ENCODE measurements at places on chromosomes 6 and 20.

GRCh38 chr6:14673201-14673600 is 555.6 kb downstream of the CD83 start:
- no peak for DNase-seq

DNA sequence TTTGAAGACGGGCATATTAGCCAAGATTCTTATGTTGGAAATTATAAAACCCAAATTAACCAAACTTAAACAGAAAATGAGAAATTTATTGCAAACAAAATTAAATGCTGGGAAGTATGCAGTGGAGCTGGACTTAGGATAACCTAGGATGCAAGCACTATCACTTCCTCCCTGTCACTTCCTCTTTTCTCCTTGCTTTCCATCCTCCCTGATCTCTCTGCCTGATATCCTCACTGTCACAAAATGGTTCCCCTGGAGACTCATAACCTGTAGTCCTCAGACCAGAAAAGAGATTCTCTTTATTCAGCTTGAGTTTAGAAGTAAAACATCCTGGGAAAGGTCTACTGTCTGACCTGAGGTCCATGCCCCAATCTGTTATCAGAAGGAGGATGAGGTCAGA is 7.4 kb upstream of the KLHL32 start:
- DNase-seq, result no peak

DNA sequence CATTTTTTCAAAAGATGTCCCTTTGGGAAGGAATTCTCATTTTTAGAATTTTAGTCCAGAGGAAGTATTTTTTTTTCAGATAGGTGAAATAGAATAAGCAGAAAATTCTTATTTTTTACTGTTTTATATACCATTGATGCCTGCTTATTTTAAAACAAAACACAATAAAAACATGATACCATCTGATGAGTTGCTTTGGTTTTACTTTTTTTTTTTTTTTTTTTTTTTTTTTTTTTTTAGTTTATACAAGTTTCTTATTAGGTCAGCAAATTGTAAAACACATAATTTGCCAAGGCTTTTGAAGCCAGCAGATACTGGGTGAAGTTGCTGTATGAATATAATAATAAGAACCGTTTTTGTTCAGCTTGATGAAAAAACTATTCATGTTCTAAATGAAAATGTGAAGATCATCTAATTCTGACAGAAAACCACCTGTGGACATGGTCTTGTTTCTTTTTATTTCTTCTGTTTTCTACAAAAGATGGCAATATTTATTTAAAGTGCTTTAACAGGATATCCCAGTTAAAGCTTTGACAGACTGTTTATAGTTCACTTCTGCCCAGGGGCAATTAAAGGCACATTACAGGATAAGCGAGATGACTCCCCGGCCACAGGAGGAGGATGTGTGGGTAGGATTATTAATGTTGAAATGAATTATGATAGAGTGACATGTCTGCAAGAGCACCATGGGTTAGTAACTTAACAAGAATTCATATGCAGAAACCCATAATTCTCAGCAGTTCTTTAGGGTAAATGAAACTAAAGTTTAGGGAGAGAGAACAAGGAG is 31.1 kb downstream of the MYB start:
- DNase-seq, result no peak

DNA sequence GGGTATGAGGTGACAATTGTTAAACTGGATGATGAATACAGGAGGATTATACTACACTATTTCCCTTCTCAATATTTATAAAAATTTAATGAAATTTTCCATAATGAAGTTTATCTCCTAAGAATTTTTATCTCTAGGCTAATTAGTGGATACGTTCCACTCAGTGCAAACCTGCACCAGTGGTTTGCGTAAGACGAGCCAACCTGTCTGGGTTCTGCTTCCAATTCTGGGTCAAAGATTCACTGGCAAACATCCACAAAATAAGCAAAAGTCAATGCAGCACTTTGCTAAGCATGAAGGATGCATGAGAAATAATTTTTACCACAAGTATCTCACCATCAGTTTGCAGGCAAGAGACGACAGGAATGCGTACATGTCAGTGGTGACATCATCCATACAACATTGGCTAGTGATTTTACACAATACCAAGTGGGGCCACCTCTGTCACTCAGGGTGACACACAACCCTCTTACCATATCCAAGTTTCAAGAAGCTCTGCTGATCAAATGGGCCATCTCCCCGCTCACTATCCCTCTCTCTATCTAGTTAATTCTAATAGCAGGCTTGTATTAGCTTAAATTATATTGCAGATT is 51.7 kb downstream of the FAM50B start:
- DNase-seq, result no peak

DNA sequence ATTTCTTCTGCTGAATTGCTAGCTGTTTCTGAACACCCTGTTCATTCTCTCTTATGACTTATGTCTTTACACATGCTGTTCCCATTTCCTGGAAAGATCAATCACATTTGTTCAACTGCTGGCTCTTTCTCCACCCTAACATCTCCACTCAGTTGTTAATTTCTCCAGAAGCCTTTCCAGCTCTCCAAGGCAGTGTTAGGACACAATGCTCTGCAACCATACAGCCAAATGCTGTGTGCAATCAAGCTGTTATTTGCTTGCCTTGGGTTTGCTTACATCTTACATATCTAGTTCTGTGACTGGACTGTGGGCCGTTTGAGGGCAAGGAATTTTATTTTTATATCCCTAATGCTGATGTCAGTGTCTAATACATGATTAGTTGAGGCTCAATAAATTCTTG is 24.2 kb upstream of the CITED2 start:
- DNase-seq, result no peak

- DNase-seq, result no peak
Observed at GRCh38 chr20:10430000-10430466, 4.0 kb downstream of the MKKS start.

GRCh38 chr6:45196121-45196520 is 132.0 kb upstream of the RUNX2 start:
- no peak for DNase-seq

- no peak for DNase-seq
Observed at GRCh38 chr6:101490857-101491256, 97.3 kb downstream of the GRIK2 start.

- peak; percentile 4 for DNase-seq
Observed at GRCh38 chr6:21003780-21004541, 469.7 kb downstream of the CDKAL1 start.

DNA sequence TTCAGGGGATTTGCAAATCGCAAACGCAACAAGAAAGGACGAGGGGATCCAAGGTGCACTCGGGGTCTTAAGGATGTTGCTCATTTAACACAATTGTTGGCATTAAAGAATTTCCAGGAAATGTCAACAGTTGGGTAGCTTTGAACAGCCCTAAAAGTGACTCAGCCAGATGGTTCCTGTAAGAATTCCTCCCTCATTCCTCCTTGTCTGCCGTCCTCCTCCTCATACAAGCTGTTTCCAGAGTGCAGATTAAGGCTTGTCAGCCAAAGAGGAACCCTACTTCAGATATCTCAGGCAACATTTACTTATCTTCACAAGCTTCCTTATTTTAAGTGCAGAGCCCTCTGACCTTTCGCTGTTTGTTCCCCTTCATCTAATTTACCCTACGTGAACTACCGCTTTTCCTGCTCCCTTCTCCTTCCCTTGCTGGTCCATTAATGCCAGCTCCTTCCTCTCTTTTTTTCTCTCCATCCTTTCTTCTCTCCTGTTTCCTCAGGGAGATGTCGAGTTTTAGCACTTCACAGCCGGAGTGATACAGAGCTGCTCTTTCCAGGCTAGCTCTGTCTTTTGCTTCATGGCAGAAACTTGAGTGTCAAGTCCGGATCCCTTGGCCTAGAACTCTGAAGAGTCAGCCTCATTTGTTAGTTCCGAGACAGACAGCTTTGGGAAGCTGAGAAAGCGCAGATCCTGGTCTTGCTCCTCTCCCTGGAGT is 26.1 kb upstream of the TBC1D7 start:
- DNase-seq, result peak; percentile 18

DNA sequence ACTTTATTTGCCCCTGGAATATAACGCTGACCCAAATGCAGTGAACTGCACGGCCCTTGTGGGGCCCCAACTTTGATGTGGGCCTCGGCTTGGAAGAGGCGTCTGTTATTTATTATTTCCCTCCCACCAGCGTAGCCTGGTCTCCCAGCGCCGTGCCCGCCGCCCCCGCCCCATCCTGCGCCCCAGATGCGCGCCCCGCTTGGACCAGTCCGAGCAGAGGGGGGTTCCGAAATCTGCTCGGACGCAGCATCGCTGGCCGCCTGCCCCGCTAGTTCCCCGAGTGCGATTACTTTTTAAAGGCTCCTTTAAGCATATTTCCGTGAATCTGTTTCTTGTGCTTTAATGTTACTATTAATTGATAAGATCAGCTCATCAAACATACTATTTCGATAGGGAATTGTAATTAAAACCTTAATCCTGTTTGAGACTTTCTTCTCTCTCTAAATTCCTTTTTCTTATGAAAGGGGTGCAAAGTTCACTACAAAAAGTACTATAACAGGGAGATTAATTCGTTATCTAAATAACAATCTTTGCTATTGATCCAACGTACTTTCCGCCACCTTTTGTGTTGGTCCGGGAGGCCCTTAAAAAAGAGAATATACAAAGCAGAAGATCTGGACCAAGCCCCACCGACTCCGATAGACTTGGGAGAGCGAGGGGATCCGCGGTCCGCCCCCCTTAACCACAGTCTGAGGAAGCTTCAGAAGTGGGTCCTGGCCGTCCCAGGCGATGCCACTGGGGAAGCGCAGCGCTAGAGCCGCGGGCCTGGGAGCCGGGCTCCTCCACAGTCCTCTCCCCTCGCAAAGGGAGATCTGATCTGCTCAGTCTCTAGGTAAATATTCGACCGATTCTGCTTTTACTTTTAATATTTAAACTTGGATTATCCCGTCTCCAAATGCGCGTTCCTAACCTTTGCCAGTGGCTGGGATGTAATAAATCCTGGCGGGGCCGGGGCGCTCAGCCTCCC is 10.2 kb downstream of the POU3F2 start:
- DNase-seq, result no peak

GRCh38 chr20:21936261-21936660 is 230.8 kb downstream of the PAX1 start:
- DNase-seq, result no peak

DNA sequence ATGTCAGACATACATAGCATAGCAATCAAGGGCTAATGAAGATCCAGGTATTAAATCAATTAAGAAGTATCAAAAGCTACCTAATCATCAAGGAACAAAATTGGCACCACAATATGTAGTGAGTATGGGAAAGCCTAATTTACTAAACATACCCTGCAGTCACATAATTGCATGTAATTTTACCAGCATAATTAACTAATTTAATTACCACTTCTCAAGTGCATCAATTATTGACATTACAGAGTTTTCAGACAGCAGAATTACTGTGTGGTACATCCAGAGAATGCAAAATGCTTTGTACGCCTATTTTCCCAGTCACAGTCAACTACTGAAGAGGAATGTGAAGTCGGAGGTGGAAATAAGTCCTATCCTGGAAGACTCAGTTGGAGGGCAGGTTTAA is 279.0 kb upstream of the ID4 start:
- no peak for DNase-seq

GRCh38 chr6:6588924-6589709 is 597 bp downstream of the LY86 start:
- DNase-seq, result no peak

- no peak for DNase-seq
Observed at GRCh38 chr20:23608251-23608846, 2.6 kb upstream of the CST9 start.

DNA sequence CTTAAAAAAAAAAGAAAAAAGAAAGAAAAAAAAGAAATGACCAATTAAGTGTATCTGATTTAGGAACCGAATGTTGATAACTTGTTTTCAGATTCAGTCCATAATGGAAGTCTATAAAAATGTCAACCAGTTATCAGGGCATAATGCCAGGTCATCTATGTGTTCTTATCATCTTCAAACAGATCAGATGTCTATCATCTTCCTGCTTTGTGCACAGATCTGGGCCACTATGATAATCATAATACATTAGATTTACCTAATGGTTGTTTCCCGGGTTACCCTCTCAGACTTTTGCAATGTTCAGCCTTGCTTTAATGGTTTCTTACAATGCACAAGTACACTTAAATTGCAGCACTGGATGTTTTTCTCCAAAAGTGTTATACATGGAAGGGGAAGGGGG is 100.6 kb downstream of the NKAIN2 start:
- DNase-seq, result no peak

GRCh38 chr6:49406250-49406970 is 56.6 kb downstream of the MMUT start:
- no peak for DNase-seq

DNA sequence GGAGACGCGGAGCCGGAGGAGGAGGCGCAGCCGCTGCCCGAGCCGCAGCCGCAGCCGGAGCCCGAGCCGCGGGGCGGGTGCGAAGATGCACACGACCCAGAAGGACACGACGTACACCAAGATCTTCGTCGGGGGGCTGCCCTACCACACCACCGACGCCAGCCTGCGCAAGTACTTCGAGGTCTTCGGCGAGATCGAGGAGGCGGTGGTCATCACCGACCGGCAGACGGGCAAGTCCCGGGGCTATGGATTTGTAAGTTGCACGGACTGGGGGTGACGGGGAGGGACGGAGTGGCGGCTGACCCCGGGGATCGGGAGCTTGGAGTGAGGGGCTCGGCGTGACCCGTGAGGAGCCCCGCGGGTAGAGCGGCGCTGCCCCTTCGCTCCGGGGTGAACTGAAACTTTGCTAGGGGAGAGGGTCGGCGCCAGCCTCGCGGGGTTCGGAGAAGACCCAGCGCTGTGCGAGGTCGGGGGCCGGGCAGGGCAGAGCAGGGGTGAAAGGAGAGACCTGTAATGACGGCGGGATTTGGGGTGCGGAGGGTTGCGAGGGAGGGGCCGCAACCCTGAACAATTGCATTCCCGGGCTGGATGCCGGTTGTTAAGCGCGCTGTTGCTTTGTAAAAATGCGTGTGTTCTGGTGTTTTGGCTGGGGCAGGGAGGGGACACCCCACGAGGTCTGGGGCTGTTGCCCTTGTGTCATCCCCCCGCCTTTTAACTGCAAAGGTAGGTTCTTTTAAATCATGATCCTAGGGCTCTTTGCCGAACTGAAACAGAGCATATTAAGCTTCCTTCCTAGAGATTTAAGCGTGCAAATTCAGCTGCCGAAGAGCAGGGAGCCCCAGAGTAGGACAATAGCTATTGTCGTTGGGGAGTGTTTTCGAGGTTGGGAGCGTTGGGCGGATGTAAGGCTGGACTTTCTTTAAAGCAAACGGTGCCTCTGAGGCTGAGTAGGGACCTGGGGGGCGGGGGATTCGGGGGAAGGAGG is 628 bp downstream of the RBM24 start:
- DNase-seq, result no peak

GRCh38 chr20:10603971-10604864 is 69.6 kb downstream of the JAG1 start:
- no peak for DNase-seq

GRCh38 chr20:35496481-35496880 is 33.0 kb downstream of the C20orf173 start:
- DNase-seq, result no peak

DNA sequence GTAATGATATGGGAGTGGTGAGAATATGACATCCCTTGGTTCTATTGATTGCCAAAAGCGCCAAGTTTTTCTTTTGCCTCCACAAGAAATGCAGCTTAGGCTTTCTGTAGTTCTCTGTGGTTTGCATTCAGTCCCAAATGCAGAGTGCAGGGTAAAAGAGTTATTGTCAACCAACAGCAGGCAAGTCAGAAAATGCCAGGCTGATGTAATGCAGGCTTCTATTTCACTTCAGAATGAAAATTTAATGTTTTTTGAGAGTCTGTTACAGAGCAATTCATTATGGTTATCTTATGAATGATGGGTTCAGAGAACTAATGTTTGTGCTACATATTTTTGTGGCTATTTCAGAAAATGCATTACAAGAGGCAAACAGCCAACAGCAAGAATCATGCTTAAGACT is 293.5 kb downstream of the CENPW start:
- no peak for DNase-seq

- peak; percentile 81 for DNase-seq
Observed at GRCh38 chr6:160750276-160750689, 48.2 kb downstream of the PLG start.

GRCh38 chr20:20463933-20464374 is 96.0 kb downstream of the INSM1 start:
- peak; percentile 70 for DNase-seq

Measured in NCI-H524 (cell line).